ENCODE measurements at places on chromosomes 6 and 20.

DNA sequence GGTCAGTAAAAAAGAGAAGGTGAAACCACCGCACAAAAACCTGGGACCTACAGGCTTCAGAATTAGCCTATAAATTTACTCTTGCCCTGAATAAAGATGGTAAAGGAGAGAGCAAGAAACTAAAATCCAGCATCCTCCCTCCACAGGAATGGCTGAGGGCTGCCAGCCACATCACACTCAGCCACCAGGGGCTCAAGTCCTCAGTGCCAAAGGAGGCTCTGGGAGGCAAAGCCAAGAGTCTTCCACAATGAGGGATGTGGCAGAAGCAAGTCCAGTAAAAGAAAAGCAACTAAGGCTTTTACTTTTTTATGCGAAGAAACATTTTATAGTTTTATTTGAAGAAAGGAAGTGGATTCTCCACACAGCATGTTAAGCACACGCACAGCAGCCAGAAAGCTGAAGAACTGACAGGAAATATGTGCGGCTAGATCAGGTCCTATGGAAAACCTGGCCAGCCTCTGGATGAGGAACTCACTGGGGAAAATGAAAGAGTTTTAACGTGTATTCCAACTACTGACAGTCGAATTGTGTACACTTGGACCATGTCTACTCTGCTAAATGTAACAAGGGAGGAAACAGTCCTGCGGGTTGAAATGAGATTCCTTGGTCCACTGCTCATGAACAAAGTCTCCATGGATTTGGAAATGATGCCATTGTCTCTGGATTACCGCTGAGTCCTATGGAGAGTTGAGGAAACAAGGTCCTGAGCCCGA, 219.4 kb upstream of the SSTR4 start:
- no peak for DNase-seq

DNA sequence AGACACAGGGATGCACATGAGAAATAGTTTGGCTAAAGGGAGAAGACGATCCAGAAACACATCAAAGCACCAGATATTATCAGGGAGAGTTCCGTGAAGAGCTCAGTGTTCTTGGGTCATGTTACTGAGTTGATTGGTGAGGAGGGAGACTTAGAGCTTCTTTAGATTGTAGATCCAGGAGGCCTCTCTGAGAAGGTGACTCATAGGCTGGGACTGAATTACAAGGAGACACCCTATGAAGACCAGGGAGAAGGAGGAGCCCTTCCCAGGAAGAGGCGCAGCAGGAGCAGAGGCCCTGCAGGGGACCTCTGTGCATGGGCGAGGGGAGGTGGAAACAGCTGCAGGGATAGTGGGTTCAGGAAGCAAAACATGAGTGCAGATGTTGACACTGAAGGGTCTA, 196.5 kb downstream of the SLC24A3 start:
- DNase-seq = no peak

DNA sequence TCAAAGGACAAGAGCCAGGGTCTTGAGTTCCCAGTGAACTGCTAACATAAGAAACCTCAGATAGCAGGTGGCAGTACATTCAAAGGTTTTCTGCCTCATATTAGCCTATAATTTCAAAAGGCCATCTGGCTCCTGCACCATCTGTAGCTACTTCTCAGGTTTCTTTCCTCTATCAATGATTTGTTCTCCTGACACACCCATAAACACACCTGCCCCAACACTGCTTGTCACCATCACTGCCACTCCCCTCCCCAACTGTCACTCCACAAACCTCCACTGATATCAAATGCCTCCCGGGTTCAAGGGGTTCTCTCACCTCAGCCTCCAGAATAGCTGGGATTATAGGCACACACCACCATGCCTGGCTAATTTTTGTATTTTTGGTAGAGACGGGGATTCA, 152.7 kb upstream of the SLC22A16 start:
- DNase-seq = no peak

DNA sequence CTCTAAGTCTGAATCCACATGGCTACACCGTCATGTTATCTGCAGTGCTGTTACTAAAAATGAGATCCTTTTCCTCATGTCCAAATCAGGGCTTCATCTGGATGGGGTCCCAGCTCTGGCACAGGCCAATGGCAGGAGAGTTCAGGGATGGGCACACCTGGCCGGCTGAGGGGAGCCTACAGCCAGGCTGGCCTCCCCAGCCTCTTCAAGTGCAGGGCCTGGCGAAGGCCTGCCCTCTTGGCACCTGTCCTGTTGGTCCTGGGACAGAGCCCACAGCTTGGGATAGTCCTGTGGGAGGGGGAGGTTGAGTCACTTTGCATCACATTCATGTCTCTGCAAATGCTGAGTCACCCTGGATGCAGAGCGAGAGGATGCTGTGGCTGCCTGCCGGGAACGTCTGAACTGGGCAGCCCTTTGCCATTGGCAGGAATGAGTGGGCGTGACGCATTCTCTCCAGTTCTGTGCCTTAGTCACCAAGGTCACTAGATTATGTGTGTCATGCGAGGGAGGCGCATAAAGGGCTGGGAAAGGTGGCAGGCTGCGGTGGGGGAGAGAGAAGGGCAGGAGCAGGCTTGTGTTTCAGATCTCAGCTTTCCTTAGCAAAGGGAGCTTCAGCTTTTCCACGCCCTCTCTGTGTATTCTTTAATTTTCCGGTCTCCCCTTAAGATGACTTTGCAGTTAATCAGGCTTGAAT, 223.2 kb upstream of the ECI2 start:
- no peak for DNase-seq

DNA sequence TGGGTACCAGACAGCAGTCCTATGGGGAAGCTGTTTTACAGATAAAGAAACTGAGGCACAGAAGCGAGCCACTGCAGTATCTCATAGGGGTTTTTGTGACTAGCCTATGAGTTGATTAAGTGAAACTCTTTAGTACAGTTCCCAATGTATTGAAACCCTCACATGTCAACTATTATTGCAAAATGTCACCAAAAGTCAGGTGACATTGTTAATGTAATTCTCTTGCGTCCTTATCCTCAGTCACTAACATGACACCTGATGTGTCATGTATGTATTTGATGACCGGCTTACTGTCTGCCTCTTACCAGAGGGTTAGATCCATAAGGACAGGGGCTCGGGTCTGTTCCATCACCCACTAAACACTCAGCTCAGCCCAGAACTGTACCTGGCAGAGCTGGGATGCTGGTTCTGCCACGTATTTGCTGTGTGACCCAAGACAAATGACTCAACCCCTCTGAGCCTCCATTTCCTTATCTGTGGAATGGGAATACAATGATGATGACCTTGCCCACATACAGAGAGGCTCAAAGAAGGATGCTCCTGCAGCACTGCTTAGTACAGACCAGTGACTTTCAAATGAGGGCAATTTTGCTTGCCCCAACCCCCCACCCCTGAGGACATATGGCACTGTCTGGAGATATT, 32.9 kb downstream of the PREX1 start:
- no peak for DNase-seq

GRCh38 chr6:158780988-158781691, 38.0 kb downstream of the EZR start:
- no peak for DNase-seq

- no peak for DNase-seq
Observed at GRCh38 chr6:25748049-25748448, 6.5 kb upstream of the SLC17A4 start.

DNA sequence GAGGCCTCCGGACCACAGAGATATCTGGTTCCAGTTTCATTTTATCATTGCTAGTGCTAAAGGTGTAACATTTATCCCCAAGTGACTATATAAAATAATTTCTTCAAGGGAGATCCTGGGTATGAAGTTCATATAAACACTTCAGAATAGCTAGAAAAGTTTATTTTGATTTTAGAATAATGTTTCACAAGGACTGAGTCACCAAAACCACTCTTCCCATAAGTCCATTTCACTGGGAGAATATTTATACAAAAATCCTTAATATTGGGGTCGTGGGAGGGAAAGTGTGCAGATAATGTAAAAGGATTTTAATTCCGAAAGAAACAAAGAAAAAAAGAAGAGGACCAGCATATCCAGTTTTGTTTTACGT, 128.1 kb downstream of the ISM1 start:
- no peak for DNase-seq

DNA sequence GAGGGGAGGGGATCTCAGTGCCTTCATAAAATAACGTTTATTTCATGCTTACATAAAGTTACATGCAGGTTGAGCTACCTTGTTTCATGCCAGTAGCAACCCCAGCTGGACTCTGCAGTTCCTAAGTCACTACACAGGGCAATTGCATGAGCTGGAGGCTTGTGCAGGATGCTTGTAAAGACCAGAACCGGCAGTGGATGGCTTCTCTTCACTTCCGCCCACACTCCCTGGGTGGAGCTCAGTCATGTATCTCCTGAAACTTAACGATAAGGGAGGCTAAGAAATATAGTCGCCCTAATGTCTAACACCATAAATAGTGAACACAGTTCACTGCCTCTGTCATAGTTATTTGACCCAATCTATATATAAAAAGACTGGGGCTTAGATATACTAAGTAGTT, 99.4 kb upstream of the RAB32 start:
- DNase-seq = no peak

DNA sequence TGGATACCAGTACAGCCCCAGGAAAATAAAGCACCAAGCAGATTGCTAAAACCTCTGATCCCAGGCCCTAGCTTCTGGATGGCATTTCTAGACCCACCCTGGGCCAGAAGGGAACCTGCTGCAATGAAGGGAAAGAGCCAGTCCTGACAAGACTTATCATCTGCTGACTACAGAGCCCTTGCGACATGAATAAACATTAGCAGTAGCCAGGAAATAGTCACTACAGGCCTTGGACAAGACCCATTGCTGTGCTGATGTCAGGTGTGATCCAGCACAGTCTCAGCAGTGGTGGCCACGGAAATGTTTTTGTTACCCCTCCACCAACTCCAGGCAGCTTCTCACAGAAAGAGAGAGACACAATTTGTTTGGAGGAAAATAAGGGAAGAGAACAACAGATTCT, 399.3 kb downstream of the HAO1 start:
- no peak for DNase-seq

DNA sequence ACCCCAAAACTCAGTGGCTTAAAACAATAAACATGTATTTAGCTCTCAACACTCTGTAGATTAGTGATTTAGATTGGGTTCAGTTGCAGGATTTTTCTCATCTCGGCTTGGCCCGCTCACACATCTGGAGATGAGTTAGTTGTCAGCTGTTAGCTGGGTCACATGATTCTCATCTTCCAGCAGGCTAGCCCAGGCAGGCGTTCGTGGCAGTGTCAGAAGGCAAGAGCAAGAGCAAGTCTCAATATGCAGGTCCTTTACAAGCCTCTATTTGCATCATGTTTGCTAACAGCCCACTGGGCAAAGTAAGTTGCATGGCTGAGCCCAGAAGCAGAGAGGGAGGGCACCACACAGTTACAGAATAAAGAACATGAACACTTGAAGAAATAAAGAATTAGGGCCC, 83.6 kb upstream of the MYLIP start:
- DNase-seq = no peak

- DNase-seq = no peak
Observed at GRCh38 chr6:13243033-13243432, 85.3 kb downstream of the TBC1D7 start.

- no peak for DNase-seq
Observed at GRCh38 chr6:122663981-122664380, 53.8 kb downstream of the PKIB start.

- no peak for DNase-seq
Observed at GRCh38 chr20:378961-379336, 1.6 kb upstream of the TRIB3 start.

DNA sequence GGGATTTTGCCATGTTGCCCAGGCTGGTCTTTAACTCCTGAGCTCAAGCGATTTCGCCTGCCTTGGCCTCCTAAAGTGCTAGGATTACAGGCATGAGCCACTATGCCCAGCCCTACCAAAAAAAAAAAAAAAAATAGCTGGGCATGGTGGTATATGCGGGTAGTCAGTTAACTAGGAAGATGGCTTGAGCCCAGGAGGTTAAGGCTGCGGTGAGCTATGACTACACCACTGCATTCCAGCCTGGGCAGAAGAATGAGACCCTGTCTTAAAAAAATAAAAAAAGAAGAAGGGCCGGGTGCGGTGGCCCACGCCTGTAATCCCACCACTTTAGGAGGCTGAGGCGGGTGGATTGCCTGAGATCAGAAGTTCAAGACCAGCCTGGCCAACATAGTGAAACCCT, 50.2 kb downstream of the ELOVL2 start:
- no peak for DNase-seq

- no peak for DNase-seq
Observed at GRCh38 chr6:35044761-35045421, 96.2 kb downstream of the TCP11 start.

DNA sequence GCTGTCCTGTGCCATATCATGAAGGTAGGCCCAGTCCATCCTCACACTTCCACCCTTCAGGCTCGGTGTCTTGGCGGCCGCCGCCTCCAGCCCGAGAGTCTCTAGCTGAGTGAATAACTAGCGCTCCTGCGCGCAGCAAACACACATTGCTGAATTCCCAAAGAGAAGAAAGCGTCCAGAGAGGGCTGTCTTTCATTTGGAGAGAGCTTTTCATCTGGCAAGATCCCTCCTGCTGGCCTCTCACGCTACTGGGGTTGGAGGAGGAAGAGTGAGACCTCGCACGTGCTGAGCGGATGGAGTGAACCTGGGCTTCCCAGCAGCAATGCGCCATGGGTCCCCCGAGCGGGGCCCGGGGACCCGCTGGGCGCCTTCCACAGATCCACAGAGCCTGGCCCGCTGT, 73.2 kb downstream of the NCR2 start:
- DNase-seq = no peak

DNA sequence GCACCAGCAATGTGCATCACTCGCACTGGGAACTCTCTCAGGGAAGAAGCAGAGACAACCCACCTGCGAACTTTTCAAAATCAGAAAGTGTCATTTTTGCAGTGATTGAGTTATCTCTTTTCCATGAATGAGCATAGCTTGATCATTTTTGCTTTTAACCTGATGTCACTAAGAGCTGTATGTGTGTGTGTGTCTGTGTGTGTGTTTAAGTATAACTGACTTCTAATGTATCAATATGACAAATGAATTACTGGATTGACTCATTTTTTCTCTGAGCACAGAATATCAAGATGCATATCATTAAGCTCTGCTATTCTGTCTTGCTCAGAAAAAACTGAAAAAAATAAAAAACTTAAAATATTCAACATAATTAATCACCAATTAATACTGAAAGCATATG, 548.9 kb upstream of the MARCKS start:
- no peak for DNase-seq

DNA sequence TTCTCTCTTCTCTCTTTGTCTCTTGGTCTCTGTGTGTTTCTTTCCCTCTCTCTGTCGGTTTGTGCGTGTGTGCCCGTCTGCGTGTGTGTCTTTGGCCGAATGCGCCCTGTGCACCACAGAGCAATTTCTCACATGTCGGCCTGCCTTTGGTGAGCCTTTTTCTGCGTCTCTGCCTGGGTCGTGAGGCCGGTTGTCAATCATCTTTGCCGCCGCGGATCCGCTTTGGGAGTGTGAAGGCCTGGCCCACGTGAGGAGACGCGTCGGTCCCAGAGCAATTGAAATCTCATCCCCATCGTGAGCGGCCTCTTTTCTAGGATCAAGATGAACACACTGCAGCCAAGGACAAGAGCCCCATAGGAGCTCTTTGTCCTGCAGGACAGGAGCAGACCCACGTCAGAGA, 580.7 kb upstream of the ZNF337 start:
- no peak for DNase-seq
